ENCODE measurements at places on chromosomes 5 and 9.

GRCh38 chr5:113292462-113292861 is 142.3 kb downstream of the TSSK1B start:
- no peak for DNase-seq

GRCh38 chr5:115977096-115977495 is 14.8 kb downstream of the LVRN start:
- no peak for DNase-seq

GRCh38 chr9:129770741-129771140 is 17.9 kb upstream of the PTGES start:
- DNase-seq, result no peak

DNA sequence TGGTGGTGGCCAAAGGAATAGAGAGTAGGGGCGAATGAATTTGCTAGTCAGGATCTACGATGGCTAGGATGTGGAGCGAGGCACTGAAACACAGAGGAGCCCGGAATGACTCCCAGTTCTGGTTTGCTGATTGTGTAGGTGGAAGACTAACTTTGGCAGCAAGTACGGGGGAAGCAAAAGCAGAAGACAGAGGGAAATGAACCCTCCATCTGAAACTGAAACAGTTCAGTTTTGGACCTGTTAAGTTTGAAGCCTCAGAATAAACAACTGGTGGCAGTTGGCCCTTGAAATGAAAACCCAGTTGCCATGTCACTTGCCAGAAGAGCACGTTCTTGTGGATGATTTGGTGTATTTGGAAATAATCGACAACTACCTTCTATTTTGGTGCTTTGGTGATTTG is 15.4 kb upstream of the SMIM15 start:
- DNase-seq, result no peak

GRCh38 chr9:4887556-4887955 is 94.8 kb downstream of the RCL1 start:
- DNase-seq, result no peak

- no peak for DNase-seq
These were observed 296.1 kb downstream of the NDUFS4 start for GRCh38 chr5:53856506-53856905.

DNA sequence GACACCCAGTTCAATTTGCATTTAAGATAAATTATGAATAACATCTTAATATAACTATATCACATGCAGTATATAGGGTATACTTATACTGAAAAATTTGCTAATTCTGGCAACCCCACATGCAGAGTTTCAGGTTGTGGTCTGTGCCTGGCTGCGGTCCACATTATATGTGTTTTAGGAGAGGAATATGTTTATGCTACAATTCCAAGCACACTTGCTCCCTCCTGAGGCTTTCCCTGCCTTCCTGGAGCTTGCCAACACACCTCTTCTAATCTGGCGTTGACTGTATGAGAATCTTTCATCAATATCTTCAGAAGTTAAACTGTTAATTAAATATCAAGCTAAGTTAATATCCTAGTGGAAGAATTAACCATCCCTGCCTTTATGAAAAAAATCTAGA is 45.2 kb downstream of the SEMA5A start:
- no peak for DNase-seq

Data from activated CD8-positive, alpha-beta memory T cell treated with anti-CD3 and anti-CD28 coated beads for 1 hour (primary cell).